ENCODE measurements at places on chromosomes 7 and 10.

DNA sequence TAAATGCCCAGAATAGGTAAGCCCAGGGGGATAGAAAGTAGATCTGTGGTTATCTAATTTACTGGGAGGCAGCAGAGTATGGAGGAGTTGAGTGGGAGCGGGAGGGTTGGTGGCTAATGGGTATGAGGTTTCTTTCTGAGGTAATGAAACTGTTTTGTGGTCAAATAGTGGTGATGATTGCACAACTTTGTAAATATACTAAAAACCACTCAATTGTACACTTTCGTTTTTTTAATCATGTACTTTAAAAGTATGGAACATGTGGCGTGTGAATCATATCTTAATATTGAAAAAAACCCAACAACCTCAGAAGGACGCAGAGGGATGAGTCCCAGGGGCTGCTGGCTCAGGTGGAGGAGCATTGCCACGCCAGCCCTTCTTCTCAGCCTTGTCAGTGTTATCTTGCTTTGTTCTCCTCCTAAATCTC lies 118.1 kb downstream of the WDR11 start:
- no peak for DNase-seq

GRCh38 chr10:88828310-88828709 lies 23.3 kb downstream of the ANKRD22 start:
- no peak for DNase-seq

- no peak for DNase-seq
Observed at GRCh38 chr7:133570321-133570720, 317.4 kb downstream of the EXOC4 start.

- DNase-seq = no peak
Observed at GRCh38 chr7:54541669-54542625, at the start of gene VSTM2A. Gene VSTM2A, plus strand, starts transcription at chr7:54542375. Its CDS starts 356 bp downstream, at chr7:54542731.

DNA sequence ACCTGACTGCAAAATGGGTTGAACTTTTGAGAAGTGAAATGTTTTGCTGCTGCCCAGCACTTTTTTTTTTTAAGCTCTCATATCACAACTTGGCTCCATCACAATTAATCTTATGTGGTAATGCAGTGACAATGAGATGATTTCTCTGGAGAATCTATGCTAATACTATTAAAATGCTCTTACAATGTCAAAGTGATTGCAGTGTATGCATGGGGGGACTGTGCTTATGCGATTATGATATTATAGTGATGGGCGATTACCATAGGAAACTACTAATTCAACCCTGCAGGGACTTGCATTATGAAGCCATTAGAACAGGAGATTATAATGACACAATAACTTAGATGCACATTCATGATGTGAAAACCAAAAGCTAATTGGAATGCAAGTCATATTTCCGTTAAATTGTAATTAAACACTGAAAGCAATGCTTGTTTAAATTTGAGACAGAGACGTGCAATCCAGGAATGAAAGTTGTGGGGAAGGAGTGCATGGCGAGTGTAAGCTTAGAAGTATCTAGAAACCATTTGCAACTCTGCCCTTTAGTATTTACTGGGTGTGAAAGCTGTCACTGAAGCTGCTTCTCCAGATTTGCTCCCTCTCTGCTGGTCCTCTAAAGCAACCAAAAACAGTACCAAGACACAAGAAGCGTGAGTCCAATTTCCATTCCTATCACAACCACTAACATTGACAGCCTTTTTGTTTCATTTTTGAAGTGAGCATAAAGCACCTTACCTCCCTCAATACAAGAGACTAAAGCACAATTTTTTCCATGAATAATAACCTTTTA lies 21.6 kb downstream of the PTER start:
- no peak for DNase-seq

DNA sequence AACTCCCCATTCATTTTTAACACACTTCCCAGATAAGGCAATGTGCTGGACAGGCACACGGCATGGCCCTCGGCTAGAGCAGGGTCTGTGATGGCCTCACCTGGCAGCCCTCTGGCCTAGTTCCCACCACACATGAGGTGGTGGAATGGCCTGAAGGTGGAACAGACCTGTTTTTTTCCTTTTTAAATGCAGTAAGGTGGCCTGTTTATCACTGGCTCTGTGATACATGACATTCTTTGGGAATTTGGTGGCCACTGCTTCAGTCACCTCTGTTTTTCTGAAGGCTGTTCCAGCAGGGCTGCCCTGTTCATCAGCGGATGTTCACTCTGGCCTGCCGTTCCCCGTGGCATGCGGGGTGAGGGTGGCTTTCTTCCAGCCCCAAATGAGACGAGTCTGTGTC lies 36.6 kb downstream of the SHH start:
- DNase-seq = no peak

DNA sequence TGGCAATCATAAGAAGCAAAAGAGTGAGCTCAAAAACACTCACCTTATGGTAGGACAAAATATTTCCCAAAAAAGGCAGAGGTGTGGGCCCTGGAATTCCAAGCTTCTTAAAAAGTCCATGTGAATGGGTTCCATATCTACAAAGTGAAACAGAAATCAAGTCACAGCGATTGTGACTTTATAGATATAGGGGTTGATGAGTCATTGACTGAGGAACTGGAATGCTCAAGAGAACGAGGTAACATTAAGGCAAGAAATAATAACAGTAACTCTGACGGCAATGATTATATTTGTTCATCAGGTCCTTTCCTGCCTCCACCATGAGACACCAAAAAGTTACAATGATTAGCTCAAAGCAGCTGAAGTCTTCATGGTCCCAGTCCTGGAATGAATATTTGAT lies 4.0 kb downstream of the CYP3A4 start:
- DNase-seq = no peak

DNA sequence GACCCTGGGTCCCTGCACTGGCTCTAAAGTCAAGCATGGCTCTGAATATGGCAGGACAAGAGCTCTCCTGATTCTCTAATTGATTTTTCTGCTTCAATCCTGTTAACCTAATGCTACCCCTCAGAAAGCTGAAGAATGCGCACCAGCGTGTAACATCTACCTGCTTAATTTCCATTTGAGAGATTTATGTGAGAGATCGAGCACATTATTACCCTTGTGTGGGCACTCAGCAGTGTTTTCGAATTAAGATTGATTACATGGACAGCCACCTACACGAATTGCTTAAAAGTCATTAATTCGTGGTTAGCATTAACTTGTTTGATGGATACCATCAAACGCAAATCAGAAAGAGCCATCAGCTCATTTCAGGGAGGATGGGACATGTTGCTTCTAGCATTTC lies 88.7 kb upstream of the PLPP4 start:
- DNase-seq = no peak
